Colonic mucosa (tissue), 4 donors: ENCODE measurements at places on chromosomes 3 and 15. TPM values are rescaled to one million over a fixed set of nuclear protein-coding genes. Genes with fewer than 3 reads are reported as not detected.

SYNPR gene
- total RNA-seq, result not detected

SNX33 gene
- 26.2 TPM for total RNA-seq

CRYGS gene
- total RNA-seq, result 2.6 TPM

DNA sequence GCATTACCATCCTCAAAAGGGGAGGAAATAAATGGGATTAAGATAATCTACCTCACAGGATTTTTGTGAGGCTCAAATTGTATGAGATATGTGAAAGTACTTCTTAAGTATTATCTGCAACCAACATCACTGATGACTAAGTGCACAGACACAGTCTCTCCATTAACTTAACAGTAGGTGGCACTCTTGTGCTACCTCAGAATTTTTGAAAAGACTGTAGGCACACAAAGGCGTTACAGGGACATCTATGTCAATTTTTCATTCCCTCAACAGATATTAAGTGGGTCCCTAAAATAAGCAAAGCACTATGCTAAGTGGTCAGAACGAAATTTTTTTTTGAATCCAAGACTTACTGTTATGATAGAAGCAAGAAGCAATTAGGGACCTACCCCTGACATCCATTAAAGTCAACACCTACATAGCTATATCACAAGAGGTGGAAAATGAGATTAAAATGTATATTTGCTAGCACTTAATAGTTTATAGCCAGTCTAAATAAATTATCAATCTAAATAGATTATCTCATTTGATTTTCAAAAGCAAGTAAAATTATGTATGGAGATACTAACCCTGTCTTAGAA lies 52.9 kb downstream of the RYK start:
- no peak overlapping the region for H3K27ac ChIP-seq
- no peaks in the 10 kb centered on the region for H3K27me3 ChIP-seq
- H3K36me3 ChIP-seq, result no peaks in the 10 kb centered on the region
- H3K4me1 ChIP-seq, result no peaks in the 10 kb centered on the region
- no peak overlapping the region for H3K4me3 ChIP-seq

- H3K36me3 ChIP-seq, result no peaks in the 10 kb centered on the region
- no peaks in the 10 kb centered on the region for H3K27me3 ChIP-seq
- no peak for DNase-seq
- no peak overlapping the region for H3K4me3 ChIP-seq
- no peak overlapping the region for H3K27ac ChIP-seq
These were observed 300.6 kb upstream of the AZI2 start for GRCh38 chr3:28649266-28649665.

GRCh38 chr15:63999177-63999576 lies 47.1 kb downstream of the DAPK2 start:
- peaks cover 4% of the 10 kb centered on the region for H3K4me1 ChIP-seq
- no peaks in the 10 kb centered on the region for H3K36me3 ChIP-seq
- H3K27me3 ChIP-seq, result no peaks in the 10 kb centered on the region
- no peak for DNase-seq
- no peak overlapping the region for H3K27ac ChIP-seq

DNA sequence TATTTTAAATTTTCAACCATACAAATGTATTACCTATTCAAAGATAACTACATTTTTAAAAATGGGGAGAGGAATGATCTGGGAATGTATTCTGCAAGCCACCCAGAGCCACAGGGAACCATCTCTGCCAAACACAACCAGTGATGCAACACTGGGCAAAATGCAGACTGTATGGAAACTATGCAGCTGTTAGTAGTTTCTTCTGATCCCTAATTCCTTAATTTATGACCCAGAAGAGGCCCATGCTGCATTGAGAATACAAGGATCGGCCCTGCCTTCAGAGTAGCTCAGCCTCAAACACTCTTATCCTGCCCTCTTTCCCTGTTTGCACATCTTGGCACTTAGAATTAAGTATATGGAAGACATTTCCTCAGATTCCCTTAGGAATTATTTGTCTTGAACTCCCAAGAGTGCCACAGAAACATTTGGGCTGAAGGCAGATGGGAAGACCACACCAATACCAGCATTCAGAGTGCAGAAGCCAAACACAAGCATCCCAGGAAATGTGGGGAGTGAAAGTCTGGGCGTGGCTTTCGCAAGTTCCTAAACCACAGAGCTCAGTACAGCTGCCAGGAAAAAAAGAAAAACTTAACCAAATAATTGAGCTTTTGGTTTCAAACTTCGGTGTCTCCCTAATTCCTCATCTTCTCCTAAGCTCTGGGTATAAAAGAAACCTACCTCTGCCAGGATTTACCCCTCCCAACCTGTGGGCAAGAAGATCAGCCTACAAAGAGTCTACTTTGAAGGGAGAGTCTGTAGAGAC lies 5.3 kb downstream of the SNUPN start:
- H3K27ac ChIP-seq, result peak overlapping the region; percentile 53
- no peaks in the 10 kb centered on the region for H3K27me3 ChIP-seq
- no peaks in the 10 kb centered on the region for H3K4me1 ChIP-seq
- DNase-seq, result no peak
- H3K36me3 ChIP-seq, result no peaks in the 10 kb centered on the region
- H3K4me3 ChIP-seq, result no peak overlapping the region

DNA sequence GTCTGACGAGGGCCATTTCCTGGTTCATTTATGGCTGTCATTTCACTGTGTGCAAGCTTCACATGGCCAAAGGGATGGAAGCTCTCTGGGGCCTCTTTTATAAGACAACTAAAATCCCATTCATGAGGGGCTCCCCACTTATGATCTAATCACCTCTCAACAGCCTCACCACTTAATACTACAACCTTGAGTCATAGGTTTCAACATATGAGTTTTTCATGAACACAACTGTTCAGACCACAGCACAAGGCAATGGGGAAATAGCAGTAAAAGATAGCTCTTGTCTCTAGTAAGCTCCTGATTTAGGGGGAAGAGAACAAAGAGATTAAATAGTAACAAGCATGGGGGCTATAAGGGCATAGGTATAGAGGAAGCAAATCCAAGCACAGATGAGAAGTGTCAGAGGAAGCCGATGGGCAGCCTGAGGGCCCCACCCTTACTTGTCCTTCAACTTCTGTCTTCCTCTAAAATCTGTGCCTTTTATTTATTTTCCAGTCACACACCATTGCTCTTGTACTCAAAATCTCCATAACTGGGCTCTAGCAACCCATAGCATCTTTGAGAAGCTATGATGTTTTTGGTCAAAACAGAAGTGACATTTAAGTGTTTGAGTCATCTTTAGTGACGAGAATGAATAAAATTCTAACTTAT lies 329.1 kb downstream of the UNC13C start:
- H3K4me1 ChIP-seq, result no peaks in the 10 kb centered on the region
- no peaks in the 10 kb centered on the region for H3K27me3 ChIP-seq
- H3K27ac ChIP-seq, result no peak overlapping the region
- no peak overlapping the region for H3K4me3 ChIP-seq
- no peak for DNase-seq
